ENCODE measurements at places on chromosomes 12 and 14.
A peak's percentile ranks its signal among the peaks of the same experiment; 100 is the strongest.

GRCh38 chr14:106210650-106211049, 684.3 kb downstream of the TMEM121 start:
- DNase-seq: no peak

DNA sequence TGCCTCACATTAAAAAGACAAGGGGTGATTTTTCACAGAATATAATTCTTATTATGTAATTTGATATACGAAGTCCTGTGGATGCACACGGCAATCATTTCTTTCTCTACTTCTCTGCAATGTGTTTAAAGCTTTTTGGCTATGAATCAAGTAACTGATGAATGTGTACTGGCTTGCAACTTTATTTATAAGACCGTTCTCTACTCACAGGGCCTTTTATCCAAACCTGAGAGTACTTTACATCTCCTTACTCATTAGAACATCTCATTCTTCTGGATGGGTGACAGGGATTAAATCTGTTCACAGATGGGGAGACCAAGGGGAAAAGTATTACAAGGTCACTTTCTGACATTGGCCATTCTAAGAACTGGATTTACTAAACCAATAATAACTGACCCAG, 215.8 kb upstream of the DIO2 start:
- DNase-seq: no peak

DNA sequence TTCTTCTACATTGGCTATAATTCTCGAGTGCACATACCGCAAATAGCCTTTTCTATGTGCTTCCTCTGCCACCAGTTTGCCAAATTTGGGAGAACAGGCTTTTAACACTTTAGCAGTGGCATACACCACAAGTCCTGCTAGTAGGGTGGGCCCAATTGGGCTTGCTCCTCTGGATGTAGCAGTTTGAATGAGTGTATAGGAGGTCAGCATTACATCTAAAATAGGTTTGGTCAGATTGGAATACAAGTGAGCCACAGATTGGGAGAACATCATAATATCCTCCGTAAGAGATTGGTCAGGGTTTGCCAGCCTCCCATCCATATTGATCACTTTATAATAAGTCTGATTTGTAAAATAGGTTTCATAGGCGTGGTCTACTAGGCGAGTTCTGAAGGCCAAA, 902 bp downstream of the ABCD2 start:
- DNase-seq: no peak

GRCh38 chr14:72643317-72643801, 250.5 kb downstream of the DPF3 start:
- DNase-seq: no peak

GRCh38 chr12:114817571-114818425, 133.8 kb upstream of the TBX3 start:
- DNase-seq: no peak

- no peak for DNase-seq
Measured at GRCh38 chr14:59020382-59020781, 168.1 kb upstream of the DAAM1 start.

DNA sequence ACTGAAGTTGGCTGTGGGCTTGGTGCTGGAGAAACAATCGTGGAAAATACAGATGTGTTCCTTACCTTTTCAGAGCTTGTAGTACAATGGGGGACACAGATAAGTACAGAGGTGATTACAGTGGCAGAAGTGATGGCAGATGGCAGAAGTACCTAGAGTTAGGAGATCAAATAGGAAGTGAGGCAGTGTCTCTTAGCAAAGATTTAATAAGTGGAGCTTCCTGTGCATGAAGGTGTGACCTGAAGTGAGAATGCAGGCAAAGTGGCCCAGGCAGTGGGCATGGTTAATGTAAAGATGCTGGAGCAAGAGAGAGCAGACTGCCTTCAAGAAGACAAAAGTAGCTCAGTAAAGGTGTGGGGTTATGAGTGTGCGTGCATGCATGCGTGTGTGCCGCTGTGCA, 16.0 kb downstream of the LRRK2 start:
- DNase-seq: no peak

DNA sequence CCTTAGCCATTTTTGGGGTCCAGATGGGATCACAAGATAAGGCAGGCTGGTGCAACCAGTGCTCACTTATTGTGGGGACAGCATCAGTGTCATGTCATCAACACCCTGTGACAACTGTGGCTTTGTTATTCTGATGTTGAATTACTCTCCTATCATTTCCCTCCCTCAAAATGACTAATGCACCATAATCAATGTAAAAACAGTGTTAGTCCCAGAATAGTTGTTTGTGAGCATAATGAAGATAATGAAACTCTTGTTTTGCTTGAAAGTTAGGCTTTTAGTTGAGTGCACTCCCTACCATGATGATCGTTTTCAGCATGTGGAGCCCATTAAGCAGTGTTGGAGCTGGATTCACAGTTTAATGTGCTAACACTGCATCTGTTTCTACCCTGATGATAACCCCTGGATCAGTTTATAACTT, 151.4 kb downstream of the TMTC2 start:
- DNase-seq: no peak

- no peak for DNase-seq
Measured at GRCh38 chr14:41298328-41298690, 308.4 kb upstream of the LRFN5 start.

DNA sequence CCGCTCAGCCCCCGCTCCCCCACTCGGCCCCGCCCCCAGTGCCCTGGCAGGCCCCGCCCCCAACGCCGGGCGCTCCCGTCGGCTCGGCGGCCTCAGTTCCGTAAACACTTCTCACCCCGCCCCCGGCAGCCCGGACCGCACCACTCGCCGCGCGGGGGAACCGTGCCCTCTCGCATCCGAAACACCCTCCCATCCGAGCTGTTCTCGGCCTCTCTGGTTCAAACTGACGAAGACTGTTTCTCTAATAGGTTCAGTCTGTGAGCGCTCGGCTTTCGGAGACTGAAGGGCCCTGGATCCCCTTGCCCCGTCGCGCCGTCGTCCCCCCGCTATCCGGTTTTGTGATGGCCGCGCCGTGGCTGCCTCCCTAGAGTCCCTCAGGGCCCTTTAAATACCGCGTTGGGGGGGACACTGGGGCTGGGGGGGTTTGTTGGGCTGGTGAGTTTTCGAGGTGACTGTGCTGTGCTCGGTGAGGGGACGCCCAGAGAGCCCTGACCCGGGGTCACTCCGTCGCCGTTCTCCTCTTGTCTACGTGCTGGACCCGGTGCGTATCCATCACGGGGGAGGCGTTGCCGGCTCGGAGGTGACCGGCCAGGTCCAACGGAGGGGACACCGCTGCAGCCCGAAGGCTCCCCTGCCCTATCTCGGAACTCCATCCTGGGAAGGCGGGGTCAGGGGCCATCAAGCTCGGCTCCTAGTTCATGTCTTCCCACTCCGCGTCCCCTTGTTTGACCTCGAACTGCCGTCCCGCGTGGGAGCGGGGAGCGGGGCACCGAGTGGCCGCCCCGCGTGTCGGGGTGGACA, at the start of gene TCP11L2:
TCP11L2 (plus strand) TSS at position 333 of the 801 bp plus-strand sequence. CDS start 8,343 bp downstream, outside the sequence.
- peak; percentile 94 for DNase-seq

DNA sequence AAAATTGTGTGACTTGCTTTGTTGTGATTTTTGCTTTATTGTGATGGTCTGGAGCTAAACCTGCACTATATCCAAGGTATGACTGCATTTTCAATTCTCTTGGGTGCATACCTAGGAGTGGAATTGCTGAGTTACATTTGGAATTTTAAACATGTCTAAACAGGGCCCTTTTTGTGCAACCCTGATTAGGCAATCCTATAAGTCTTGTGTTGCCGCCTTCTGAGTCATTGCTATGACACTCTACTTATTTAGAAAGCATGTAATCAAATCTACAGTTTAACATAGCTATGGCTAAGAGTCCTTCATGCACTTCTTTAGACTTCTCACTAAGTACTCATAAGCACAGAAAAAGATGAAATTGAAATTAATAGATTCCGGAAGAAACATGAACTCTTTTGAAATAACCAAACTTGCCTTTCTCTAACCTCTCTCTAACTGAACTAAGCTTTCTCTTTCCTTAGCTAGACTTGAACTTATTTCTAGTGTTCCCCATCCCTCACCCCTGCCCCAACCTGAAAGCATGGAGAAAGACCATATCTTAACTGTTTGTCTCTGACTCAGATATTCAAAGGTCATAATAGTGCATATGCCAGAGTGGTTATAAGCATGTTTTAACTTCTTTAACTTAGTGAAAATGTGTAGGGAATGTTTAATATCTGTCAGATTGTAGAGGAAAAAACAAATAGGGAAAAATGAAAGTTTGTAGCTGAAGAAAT, 203.0 kb downstream of the SNAPC1 start:
- DNase-seq: no peak

GRCh38 chr14:105745433-105746123, 219.2 kb downstream of the TMEM121 start:
- no peak for DNase-seq

GRCh38 chr12:119363490-119363889, 29.0 kb downstream of the CCDC60 start:
- DNase-seq: no peak

DNA sequence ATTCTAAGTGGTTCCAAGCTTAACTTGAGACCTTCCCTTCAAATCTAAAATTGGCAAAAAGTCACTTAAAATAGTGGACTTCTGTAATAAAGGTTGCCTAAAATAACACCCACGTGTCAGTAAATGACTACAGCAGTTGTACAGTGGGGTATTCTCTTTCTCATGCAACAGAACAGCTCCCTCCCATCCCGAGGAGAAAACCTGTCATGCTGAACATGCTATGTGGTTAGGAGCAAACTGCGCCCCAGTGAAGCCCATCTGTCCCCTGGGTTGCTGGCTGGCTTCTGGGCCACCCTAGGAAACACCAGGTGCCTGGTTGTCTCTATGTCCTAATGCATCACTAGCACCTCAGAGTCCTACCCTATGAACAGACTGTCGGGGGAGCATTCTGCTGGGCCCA, 2.7 kb downstream of the BTBD6 start:
- DNase-seq: no peak

DNA sequence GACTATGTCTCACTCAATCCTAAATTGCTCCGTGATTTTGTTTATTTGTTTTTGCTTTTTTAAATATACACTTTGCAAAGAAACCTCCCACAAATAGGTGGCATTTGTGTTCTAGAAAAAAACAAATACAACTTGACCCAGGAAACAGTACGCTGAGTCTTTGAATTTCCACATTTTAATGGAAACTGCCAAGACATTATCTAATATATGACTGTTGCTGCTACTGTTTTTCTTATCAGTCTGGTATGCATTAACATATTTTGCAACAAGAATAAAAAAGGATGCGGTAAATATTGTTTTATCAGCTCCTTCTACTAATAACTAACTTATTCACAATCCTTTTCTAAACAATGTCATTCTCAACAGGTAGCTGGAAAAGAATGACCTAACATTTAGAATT, 187.4 kb downstream of the LRIG3 start:
- no peak for DNase-seq

DNA sequence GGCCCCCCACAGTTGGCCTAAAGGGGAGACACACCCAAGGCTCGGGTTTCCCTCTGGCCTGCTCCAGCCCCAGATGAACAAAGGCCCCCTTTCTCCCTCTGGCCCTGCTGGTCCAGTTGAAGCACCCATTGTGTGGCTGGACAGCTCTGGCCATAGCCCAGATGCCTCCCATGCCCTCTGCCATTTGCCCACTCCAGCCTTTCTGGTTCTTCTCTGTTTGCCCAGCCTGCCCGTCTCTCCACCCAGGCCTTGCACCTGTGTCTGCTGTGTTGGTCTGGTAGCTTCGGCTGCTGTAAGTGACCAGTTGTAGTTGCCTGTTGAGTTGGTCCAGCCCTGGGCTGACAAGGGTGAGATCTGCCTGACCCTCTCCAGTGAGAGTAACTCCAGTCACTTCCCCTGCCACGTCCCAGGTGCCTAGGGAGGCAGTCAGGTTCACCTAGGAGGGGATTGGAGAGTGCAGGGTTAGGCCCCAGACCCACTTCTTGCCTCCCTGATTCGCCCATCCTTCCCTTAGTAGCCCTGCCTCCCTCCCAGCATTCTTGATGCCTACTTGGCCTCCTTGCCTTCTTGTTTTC, 3.0 kb downstream of the B4GALNT1 start:
- no peak for DNase-seq

DNA sequence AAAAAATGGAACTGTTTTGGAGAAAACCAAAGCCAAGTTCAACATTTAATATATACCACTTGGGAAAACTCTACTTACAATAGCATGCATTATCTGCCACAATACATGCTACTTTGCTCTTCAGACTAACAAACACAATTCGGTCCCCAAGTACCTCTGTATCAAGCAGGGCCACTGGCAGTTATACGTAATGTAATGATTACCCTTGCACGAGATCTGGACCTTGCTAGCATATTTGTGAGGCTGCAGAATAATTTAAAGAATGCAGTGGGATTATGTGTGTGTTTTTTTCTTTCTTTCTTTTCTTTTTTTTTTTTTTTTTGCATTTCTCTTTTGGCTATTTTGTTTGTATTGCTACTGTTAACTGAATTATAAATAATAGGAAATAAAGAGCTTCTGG, 22.8 kb upstream of the PYGL start:
- no peak for DNase-seq

GRCh38 chr12:122969676-122970075, 3.4 kb upstream of the ABCB9 start:
- no peak for DNase-seq

DNA sequence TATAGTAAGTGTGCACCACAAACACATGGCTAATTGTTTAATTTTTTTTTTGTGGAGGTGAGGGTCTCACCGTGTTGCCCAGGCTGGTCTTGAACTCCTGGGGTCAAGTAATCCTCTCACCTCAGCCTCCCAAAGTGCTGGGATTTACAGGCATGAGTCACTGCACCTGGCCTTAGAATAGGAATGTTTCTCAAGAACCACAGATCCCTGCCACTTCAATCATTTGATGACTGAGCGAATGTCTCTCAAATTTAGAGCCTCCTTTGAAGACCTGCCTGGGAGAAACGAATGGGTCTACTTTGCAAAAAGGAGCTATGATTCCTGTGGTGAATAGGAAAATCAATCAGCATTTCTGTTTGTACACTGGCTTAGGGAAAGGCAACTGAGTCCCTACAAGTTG, 33.5 kb upstream of the CHST11 start:
- DNase-seq: no peak

GRCh38 chr12:9866860-9867269, 2.3 kb downstream of the CLEC2B start:
- no peak for DNase-seq

DNA sequence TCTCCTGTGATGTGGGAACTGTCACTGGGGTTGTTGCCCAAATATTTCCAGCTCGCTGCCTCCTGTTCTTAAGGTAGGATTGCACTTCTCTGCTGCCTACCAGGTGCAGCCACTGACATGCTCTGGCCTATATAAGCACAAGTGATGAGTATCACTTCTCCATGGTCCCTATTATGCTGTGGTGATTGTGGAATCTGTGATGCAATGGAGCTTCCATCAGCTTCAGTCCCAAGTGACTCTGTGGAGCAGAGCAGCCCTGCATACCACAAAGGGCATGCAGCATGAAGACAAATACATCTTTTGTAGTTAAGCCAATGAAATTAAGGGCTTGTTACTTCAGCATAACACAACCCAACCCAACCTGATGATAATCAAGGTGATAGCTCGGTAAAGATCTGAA, 43.5 kb downstream of the CKAP4 start:
- no peak for DNase-seq

DNA sequence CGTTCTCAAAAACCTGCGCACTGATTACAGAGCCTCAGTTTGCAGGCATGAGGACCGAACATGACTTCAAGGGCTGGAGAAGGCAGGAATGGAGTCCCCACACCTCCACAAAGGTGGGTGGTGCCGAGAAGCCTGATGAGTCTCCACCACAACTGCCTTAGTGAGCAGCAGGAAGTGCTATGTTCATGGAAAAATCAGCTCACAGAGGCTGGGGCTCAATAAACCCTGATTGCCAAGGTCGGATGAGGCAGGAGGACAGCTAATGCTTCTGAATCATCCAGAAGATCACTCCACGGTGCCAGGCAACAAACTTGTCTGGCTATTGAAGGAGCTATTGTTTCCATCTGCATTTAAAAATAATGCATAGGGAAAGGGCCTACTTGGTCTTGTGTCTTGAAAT, 31.1 kb downstream of the APPL2 start:
- DNase-seq: no peak

Data from chondrocyte (in vitro differentiated cells).